ENCODE measurements at places on chromosomes 3 and 15.

DNA sequence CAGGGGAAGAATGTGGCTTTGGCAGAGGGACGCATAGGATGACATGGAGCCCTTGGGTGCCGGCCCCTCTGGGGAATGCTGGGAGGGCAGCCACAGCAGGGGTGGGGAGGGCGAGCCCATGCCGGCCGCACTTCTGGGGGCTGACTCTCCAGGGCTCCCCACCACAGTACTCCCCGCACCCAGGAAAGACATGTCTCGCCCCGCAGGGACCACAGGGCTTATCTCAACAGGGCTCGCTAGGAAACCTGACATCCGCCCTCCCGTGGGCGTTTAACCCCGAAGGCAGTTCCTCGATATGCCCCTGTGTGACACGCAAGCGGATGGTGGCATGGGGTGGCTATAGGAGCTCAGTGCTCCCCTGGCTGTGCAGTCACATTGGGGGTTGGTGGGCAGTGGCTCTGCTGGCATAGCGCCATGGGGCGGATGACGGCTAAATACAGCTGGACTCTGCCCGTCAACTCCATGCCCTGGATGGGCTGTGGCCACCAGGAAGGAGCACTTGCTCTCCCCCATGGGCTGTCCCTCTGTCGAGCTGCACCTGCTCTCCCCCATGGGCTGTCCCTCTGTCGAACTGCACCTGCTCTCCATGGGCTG lies 141.4 kb downstream of the ADAMTS17 start:
- DNase-seq = no peak

- no peak for DNase-seq
These were observed 284.1 kb downstream of the FHIT start for GRCh38 chr3:60967141-60967540.

GRCh38 chr3:56753206-56753820 lies 48.4 kb downstream of the ARHGEF3 start:
- no peak for DNase-seq

- DNase-seq = no peak
These were observed 47.6 kb downstream of the MITF start for GRCh38 chr3:69786854-69787253.

DNA sequence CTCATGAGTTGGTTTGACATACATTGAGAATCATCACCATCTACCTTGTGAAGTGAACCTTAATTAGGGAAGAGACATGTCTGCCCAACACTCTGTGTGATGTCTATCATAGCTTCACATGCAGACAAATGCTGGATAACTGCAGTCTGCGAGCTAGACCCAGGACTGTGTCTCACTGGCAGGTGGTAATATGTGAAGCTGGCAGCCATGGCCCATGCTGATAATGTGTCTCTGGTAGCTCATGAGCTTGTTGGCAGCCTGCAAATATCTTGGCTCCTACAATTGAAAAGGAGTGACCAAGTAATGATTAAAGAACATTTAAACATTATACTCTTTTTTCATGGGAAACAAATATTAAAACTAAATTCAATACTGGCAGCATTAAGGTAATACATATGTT lies 234.8 kb downstream of the CHST2 start:
- DNase-seq = no peak

- no peak for DNase-seq
These were observed 85.0 kb upstream of the STAC start for GRCh38 chr3:36295296-36295695.

- no peak for DNase-seq
These were observed 17.8 kb upstream of the FGF12 start for GRCh38 chr3:192745150-192745549.

DNA sequence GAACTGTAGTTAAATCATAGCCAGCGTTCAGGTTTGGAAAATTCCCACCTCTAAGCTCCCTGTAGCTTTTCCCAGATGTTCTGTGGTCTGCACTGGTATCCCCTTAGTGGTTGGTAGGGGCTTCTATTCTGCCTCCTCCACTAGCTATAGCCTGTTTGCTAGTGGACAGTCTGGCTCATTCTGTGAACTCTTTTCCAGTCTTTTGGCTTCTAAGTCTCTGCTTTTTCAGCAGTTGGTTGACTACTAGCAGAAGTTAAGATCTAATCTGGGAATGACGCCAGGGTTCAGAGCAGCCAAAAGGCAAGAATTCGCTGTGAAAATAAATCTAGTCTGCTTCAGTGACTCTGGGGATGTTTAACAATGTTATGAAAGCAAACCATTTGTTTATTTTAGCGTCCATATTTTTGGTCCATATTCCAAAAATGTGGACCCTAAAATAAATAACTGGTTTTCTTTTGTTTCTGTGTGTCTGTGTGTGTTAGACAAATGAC lies 73.7 kb upstream of the WDR72 start:
- DNase-seq = peak; percentile 64

Data from left renal pelvis (tissue), 4 donors.